IMR-90 (cell line): ENCODE measurements at places on chromosomes 3 and 15. TPM values are rescaled to one million over a fixed set of nuclear protein-coding genes. Genes with fewer than 3 reads are reported as not detected.

Gene CCDC80
- total RNA-seq: 387 and 406 TPM in 2 replicates

Gene GOLGA6L2
- total RNA-seq: not detected in 2 replicates

Gene MESP1
- under 0.01 TPM in 1 of 2 replicates, not detected in the other for total RNA-seq

Gene CNBP
- 223 and 266 TPM in 2 replicates for total RNA-seq

Gene SLC27A2
- under 0.01 TPM in 1 of 2 replicates, not detected in the other for total RNA-seq

Gene PLEKHO2
- 18.6 and 19.0 TPM in 2 replicates for total RNA-seq

Gene BFSP2
- not detected in 2 replicates for total RNA-seq

Gene CTXN2
- total RNA-seq: not detected in 2 replicates

Gene NPAP1
- not detected in 2 replicates for total RNA-seq

Gene UROC1
- not detected in 2 replicates for total RNA-seq

Gene SPESP1
- 3.0 and 3.3 TPM in 2 replicates for total RNA-seq

Gene SCAANT1
- not detected in 2 replicates for total RNA-seq

Gene TM6SF1
- 1.6 and 1.9 TPM in 2 replicates for total RNA-seq

Gene HRG
- not detected in 2 replicates for total RNA-seq

Gene GUCA1C
- not detected in 2 replicates for total RNA-seq

Gene SV2B
- not detected in 2 replicates for total RNA-seq

Gene TNFAIP8L3
- 0.83 and 0.90 TPM in 2 replicates for total RNA-seq

Gene NOX5
- under 0.01 TPM in 1 of 2 replicates, not detected in the other for total RNA-seq
